Epithelial cell of prostate (primary cell): ENCODE measurements at places on chromosomes 2 and 18.

DNA sequence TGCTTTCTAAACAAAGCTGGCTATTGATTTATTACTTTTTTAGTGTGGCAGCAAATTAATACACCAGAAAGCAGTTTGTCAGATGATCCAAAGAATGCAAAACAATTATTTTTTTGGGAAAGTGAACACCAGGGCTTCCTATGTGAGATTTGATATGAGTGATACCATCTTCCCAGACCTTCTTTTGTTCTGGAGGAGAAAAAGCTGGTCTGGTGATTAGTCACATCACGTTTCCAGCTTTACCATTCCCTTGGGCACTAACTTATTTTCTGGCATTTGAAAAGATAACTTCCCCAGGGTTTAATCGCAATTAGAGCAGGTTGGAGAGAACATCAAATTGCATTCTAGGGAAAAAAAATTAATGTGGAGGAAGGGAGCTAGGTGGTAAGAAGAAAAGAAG, 182.9 kb upstream of the TANK start:
- no peak for DNase-seq

DNA sequence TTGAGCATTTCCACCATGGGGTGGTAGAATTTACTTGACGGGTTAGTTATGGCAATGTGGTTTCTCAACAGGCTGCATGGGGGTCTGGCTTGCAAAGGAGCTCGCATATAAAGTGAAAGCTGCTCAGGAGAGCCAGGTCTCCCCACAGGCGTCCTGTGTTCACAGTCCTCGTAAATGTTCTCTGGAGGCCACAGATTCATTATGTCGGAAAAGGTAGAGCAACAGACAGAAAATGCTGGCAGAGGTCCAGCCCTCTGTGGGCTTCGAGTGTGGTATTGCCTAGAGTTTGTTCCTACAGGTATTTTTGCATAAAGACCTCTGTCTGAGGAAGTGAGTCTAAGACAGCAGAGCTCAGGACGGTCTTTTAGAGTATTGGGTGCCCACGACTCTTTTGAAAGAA, 96.4 kb downstream of the CDCA7 start:
- DNase-seq, result no peak

DNA sequence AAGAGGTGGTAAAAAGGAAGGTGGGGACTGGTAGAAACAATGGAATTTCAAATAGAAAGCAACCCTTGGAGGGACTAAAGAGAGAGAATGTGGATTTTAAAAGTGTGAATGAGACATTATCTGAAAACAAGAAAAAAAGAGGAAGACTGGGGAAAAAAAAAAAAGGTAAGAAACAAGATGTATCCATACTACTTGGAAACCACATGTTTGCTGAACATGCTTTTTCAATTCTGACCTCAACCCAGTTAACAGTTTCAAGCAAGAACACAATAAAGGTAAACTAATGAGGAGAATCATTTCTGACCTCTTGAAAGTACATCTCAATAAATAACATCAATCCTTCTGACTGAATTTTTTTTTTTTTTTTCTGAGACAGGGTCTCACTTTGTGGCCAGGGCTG, 2.6 kb downstream of the FARSB start:
- no peak for DNase-seq

DNA sequence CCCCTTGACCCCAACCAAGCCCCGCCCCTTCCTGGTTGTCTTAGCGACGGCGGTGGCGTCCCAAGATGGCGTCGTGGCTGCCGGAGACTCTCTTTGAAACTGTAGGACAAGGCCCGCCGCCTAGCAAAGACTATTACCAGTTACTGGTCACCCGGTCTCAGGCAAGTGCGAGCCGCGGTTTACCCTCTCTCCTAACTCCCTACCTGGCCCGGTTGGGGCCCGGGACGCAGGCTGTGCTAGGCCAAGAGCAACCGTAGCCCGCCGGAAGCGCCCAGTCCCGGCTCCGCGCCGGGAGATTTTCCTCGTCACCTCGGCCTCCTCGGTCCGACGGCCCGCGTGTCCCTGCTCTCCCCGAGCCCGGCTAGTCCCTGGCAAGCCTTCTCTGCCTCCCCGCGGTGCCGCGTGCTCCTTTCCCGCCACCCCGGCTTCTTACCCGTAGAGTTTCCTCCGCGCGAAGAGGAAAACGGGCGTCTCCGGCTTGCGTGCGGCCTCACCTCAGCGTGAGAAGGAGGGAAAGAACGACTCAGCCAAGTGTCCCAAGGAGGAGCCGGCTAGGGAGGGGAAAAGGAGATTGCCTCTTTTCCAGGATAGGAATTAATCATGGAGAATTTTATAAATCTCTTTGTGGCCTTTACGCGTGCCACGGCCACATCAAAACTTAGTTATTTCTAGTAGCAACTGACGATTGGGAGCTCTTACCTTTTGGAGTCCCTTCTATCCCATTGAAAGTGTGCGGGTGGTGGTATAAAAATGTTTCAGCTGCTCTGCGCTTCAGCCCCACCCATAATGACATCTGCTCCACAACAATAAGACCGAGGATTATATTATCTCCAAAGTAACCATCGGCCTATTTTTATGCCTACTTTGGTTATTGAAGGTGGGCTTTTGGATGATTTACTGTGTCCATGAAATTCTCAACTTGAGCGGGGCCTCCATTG, at the start of gene FBXO36:
TSS of gene FBXO36 (plus strand) at position 55 of the 938 bp plus-strand sequence. CDS start at position 66, 11 bp downstream.
- DNase-seq, result no peak

GRCh38 chr2:186862869-186863709, 14.1 kb upstream of the ZSWIM2 start:
- DNase-seq, result no peak

DNA sequence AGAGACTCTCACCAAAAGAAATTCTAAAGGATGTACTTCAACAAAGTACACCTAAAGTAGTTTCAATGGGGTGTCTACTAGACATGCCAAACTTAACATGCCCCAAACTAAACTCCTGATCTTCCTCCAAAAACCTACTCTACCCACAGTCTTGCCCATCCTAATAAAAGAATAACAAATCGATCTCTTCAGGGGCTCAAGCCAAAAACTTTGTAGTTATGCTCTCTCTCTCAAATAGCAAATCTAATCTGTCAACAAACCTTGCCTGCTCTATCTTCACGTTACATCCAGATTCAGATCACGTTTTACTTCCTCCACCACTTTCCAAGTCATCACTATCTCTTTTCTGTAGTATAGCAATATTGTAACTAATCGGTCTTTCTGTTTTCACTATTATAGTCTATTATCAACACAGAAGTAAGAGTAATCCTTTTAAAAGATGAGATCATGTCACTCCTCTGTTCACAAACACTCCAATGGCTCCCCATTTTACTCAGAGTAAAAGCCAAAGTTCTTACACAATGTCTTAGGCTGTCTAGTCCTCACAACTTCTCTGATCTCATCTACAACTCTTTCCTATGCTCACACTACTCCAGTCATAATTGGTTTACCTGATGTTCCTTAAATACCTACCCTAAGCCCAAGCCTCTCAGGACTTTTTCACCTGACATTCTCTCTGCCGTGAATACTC, 79.9 kb downstream of the THADA start:
- no peak for DNase-seq

- no peak for DNase-seq
These were observed 12.6 kb downstream of the FARP2 start for GRCh38 chr2:241368643-241369042.

GRCh38 chr2:200039724-200040650, 84.6 kb downstream of the MAIP1 start:
- no peak for DNase-seq

DNA sequence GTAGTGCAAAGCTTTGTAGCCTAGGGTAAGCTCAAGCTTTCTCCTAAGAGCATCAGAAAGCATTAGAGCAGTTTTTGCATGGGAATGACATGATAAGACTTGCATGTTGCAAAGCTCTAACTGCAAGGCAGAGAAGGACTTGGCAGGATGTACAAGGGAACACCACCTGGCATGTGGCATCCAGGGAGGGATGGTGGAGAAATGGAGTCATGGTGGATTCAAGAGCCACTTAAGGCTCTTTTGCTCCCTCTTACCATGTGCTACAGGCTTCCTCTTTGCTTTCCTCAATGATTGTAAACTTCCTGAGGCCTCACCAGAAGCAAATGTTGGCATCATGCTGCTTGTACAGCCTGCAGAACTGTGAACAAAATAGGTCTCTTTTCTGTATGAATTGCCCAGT, 266.0 kb downstream of the GLI2 start:
- DNase-seq, result no peak

DNA sequence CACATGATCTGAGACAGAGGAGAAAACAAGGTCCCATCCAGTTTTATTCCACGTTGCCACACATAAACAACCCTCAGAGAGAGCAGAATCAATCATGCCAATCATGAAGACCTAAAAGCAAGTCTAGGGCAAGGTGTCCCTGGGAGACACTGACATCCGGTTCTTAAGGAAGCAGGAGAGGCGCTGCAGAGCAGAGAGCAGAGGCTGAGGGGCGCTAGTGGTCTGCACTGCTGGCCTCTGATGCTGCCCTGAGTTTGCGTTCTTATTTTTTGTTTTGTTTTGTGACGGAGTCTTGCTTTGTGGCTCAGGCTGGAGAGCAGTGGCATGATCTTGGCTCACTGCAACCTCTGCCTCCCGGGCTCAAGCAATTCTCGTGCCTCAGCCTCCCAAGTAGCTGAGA, 83.3 kb downstream of the SMIM21 start:
- no peak for DNase-seq

DNA sequence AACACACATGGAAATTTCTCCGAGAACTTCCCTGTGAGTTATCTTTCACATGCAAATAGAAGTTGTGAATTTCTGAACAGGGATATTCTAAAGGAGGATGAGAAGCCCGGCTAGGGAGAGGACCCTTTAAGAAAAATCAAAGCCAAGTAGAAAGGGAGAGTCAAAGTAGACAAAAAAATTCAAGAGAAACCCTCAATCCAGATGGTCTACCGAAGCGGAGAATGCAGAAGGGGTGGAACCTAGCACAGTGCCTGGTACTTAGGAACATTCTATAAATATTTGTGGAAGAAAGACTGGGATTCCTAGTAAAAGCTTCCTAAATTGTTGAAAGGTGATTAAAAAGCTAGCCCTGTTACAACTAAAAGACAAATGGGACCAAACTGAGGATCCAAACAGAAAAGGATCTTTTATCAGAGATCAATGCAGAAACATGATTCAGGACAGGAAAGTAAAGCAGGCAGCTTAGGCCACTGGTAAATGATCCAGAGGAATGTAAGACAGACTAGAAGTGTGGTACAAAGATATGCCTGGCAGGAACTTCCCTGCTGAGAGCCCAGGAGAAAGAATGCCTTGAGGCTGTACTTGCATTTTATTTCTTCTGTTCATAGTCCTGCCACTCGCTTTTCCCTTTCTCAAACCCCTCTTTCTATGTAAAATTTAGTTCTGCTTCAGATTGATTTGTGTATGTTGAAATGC, 19.5 kb upstream of the GLS start:
- DNase-seq, result no peak

- no peak for DNase-seq
These were observed 181.0 kb upstream of the CHST9 start for GRCh38 chr18:27366151-27366550.

GRCh38 chr2:31065356-31065755, 72.9 kb downstream of the GALNT14 start:
- DNase-seq, result no peak

- no peak for DNase-seq
These were observed 234.0 kb downstream of the HAUS1 start for GRCh38 chr18:46338205-46338604.

DNA sequence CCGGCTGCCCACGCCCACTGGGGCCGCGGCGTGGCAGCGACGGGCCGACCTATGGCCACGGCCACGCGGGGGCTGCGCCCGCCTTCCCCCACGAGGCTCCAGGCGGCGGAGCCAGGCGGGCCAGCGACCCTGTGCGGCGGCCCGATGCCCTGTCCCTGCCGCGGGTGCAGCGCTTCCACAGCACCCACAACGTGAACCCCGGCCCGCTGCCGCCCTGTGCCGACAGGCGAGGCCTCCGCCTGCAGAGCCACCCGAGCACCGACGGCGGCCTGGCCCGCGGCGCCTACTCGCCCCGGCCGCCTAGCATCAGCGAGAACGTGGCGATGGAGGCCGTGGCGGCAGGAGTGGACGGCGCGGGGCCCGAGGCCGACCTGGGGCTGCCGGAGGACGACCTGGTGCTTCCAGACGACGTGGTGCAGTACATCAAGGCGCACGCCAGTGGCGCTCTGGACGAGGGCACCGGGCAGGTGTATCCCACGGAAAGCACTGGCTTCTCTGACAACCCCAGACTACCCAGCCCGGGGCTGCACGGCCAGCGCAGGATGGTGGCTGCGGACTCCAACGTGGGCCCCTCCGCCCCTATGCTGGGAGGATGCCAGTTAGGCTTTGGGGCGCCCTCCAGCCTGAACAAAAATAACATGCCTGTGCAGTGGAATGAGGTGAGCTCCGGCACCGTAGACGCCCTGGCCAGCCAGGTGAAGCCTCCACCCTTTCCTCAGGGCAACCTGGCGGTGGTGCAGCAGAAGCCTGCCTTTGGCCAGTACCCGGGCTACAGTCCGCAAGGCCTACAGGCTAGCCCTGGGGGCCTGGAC, 253.2 kb downstream of the GLI2 start:
- no peak for DNase-seq
